CD4-positive, alpha-beta T cell treated with Interleukin-6 at 100 ng/mL for 8 hours (primary cell): ENCODE measurements at places on chromosomes 4 and X.

GRCh38 chr4:73407227-73407673 is 3.2 kb downstream of the ALB start:
- no peak for DNase-seq

- DNase-seq: no peak
Measured at GRCh38 chr4:119744580-119744979, 116.0 kb upstream of the PDE5A start.

GRCh38 chr4:77151241-77151640 is 5.8 kb upstream of the CCNG2 start:
- no peak for DNase-seq

GRCh38 chrX:18377796-18378195 is 23.3 kb upstream of the SCML2 start:
- peak; percentile 23 for DNase-seq

DNA sequence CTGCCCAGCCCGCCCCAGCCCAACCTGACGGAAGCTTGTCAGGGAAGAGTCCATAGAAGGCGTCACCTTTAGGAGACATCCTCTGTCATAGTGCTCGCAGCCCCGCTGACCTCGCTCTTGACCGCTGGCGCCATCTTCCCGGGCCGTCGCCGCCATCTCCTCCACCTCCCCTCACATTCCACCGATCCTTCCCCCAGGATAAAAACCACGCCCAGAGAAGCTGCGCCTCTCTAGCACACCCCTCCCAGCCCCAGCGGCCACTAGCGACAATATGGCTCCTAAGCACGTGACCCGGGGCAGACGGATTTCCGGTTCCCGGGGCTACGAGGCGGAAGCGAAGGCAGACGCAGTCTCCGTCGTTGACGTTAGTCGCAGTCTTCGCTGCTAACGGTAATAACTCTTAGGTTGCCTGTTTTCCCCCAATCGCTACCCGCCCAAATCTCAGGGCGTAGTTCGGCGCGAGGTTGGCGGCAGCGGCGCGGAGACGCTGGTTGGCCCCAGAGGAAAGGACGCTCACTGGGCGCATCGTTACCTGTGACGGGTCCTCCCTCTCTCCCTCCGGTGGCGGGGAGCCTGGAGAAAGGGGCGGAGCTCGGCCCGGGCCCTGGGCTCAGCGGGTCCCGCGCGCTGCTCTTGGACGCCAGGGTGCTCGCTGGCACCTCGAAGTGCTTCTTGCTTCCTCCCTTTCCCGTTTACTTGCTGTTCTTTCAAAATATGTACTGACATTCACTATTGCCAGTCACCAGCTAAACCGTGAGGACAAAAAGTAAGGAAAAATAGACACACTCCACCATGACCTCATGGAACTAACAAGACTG is at the start of the genes RCHY1 and THAP6:
TSS of gene RCHY1 (minus strand) at position 273 of the 818 bp plus-strand sequence. CDS start at position 156, 117 bp downstream.
TSS of gene THAP6 (plus strand) at position 343 of the 818 bp plus-strand sequence. CDS start 980 bp downstream, outside the sequence.
- peak; percentile 84 for DNase-seq

DNA sequence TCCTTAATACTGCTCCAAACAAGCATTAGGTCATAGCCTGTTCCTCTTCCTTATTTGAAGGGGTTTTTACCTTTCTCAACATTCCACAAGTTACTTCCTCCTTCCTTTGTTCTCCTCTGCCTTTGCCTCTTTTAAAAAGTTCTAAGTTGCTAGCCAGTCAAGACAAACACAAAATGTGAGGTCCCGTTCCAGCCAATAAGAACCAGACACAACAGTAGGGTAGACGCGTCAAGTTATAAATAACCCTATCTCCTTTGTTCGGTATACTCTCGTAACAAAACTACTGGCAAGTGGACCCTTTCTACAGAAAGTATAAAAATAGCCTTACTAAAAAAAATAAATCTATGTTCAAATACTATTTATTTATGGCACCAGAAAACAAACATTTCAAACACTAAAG is 6.3 kb upstream of the ACE2 start:
- DNase-seq: no peak

DNA sequence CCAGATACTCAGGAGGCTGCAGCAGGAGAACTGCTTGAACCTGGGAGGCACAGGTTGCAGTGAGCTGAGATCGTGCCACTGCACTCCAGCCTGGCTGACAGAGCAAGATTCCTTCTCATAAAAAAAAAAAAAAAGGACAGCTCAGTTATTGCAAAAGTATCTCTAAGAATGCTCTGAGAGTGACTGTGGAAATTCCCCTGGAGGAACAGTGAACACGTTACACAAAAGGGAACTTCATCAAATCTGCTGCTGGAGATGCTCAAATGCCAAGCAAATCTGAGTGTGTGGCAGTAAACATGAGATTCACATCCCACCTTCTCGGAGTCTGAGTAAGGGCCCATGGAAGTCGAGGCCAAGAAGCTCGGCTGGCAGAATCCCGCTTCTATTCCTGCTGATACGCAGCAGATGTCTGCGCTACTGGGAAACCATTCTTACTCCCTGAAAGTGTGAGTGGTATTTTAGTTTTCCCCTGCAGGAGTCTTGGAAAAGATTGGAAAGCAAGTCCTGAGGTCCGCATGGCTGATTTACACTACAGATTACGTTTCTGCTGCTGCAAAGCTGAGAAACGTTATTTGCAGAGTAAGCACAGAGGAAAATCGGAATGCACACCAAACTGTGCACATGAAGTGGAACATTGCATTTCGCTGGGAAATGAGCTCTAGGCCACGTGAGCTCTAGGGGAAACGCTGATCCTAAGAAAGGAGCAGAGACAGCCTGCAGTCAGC is 162.9 kb downstream of the NSUN7 start:
- no peak for DNase-seq

GRCh38 chrX:47481160-47481559 is 1.9 kb downstream of the ZNF41 start:
- no peak for DNase-seq

- DNase-seq: no peak
Measured at GRCh38 chr4:151430740-151431457, 21.9 kb downstream of the FHIP1A start.

- DNase-seq: no peak
Measured at GRCh38 chr4:28890949-28891775, 1829.0 kb upstream of the PCDH7 start.

- no peak for DNase-seq
Measured at GRCh38 chr4:51835855-51836254, 7.1 kb upstream of the DCUN1D4 start.

GRCh38 chrX:43267652-43268051 is 388.4 kb upstream of the MAOA start:
- DNase-seq: no peak

DNA sequence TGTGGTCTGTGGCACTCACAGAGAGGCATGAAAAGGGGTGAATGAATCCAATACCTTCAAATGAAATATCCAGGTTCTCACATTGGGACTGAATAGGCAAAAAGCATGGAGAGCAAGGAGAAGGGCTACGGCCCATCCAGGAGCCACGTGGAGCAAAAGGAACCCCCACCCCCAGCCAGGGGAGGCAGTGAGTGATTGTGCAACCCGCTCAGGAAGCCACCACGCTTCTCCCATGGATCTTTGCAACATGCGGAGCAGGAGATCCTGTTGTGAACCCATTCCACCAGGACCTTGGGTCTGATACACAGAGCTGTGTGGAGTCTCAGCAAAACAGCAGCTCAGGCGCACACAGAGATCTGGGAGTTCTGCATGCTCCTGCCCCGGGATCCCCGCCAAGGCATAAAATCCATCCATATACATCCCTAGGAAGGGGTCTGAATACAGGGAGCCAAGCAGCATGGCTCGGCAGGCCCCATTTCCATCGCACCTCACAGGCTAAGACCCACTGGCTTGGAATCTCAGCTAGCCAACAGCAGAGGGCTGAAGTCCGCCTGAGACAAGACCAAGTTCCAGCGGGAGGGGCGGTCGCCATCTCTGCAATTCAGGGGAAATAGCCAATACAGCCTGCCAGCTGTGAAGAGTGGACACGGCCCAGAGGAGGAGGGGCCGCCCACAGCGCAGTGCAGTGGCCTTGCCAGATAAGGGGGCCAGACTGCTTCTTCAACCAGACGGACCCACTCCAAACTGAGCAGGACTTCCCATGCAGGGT is 80.2 kb downstream of the FGF16 start:
- no peak for DNase-seq

DNA sequence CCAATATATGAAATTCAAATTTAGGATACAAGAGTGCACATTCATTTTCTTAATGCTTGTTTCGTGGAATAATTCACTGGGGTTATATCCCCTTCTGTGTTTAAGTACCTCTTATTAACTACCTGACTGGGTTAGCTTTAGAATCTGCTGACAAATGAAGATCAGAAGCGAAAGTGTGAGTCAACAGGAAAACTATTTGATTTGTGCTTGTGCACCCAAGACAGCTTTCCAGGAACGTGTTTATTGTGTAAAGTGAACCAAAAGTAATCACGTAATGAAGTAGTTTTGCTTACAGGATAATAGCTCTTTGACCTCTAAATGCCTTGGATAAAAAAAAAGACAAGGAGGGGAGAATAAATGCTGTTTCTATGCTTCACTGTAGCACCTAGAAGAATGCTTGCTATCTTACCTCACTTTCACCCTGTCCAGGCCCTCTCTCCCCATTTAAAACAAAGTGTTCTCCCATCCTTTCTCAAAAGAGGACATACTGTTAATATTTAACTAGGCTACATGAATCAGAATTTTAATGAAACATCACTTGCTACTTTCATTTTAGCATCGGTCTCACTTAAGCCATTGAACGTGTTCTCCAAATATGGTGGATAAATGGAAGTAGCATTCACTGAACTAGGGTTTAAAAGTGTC is 141.9 kb downstream of the THOC2 start:
- DNase-seq: no peak

- DNase-seq: no peak
Measured at GRCh38 chr4:11182586-11183355, 245.9 kb downstream of the HS3ST1 start.

DNA sequence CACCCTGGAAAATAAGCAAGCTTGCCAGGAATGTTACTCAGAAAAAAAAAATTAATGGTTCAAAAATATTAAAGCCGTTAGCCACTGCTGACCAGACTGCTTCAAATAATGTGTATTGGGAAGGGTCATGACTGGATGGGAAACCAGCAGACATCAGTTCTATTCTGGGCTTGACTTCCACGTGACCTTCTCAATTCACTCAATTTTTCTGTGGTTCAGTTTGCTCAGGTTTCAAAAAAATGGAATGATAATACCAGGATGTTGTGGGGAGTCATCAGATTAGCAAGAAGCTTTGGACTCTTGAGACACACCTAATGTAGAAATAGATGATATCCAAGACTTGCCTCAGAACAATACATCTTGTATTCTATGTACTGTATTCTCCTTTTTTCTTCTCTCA is 541.9 kb upstream of the BOD1L1 start:
- no peak for DNase-seq

GRCh38 chr4:124409044-124409443 is 303.5 kb downstream of the ANKRD50 start:
- no peak for DNase-seq

GRCh38 chr4:143185253-143186107 is 763 bp downstream of the USP38 start:
- peak; percentile 3 for DNase-seq

GRCh38 chrX:110008011-110008635 is 5.2 kb downstream of the TMEM164 start:
- no peak for DNase-seq

DNA sequence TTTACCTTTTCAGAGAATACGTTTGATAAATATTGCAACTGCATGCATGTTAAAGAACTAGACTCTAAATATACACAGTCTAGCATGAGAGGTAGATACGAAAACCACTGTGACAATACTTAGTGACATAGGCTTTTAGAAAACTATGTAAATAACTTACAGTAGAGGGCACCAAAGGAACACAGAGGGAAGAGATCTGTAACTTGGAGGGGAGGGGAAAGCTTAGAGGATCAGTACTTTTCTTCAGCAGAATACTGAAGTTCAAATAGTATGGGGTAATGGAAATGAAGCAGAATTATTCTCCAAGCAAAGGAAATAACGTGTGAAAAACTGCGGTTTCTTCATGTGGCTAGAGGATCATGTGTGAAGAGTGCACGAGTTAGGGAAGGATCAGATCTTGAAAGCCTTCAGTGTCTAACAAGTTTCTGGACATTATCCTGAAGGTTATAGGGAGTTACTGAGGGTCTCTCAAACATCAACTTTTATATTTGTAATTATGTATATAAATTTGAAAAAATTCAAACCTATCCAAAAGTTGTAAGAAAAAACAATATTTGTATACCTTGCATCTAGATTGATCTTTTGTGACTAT is 264.3 kb downstream of the NPFFR2 start:
- DNase-seq: no peak

- DNase-seq: no peak
Measured at GRCh38 chr4:134754301-134755019, 552.9 kb upstream of the PABPC4L start.

DNA sequence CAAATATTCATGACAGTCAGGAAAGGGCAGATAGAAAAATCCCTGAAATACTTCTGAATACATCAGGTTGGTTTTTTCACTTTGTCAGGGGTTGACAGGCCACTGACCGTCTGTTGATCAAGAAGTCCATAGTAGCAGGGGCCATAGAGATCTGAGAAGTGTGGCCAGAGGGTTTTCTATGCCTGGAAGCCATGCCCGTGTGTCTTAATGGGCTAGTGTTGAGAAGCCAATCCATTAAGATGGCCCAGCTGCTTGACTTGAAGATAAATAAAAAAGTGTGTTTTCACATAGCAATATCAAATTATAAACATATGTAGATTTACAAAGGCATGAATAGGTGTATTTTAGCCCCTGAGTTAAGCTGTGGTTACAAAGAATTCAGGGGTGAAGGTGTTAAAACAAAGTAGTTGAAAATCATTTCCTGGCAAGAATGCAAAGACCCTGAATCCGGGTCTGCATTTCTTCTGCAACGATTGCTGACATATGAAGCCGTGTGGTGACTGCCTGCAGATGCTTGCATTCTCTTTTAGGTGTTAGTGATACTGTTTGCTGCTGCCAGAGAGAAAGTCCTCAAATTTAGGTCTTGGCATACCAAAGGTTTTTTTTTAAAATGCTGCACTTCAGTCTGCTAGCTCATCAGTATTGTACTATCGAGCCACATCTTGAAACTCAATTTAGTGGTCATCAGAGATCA is 9.3 kb upstream of the LIMCH1 start:
- DNase-seq: no peak

DNA sequence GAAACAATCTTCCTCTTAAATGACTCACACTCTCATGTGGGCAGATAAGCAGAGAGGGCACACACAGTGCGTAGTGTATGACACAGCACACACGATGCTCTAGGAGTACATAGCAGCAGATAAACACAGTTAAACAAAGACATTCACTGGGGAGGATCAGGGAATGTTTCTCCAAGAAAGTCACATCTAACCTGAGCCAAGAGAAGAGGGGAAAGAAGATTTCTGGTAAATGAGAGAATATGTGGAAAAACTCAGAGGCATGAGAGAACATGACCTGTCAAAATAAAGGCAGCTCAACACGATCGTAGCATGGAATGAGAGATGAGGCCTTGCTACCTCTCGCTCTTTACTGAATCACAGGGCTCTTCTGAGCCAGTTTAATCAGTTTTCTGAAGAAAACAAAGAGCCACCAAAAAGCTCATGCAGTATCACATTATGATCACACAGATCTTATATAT is 251.0 kb downstream of the ANK2 start:
- DNase-seq: no peak
